ENCODE measurements at places on chromosomes 2 and 18.

- DNase-seq: no peak
These were observed 96.6 kb downstream of the INHBB start for GRCh38 chr2:120442541-120442922.

GRCh38 chr2:127811397-127812321 lies 688 bp upstream of the WDR33 start:
- no peak for DNase-seq

DNA sequence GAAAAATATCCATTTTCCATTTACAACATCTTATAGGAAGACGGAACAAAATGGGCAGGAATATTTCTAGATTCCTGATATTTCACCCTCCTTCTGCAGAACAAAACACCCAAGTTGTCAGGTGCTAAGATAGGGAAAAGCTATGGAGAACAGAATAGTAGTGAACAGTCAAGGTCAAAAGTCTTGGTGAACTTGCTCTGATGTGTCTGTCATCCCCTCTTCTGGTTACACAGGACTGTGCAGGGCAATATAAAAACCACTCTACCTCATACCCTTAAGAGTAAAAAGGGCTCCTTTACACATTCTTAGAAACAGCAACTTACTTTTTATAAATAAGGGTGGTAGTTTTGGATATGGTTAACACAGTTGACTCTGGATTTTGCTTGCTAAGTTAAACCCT lies 4.4 kb downstream of the MYL1 start:
- DNase-seq: no peak

DNA sequence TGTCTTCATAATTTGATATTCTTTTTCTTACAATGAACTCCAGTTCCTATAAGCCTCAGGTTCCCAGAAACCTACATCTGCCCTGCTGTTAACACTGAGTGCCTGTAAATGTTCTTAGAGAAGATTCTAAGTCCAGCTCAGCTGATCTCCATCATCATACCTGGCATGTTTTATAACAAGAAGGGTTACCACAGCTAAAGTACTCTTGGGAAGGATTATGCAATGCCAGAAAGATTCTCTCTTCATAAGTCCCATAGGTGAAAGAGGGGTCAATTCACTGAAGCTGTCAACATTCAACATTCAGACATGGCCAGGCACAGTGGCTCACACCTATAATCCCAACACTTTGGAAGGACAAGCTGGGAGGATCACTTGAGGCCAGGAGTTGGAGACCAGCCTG lies 31.3 kb upstream of the PTPN4 start:
- no peak for DNase-seq

DNA sequence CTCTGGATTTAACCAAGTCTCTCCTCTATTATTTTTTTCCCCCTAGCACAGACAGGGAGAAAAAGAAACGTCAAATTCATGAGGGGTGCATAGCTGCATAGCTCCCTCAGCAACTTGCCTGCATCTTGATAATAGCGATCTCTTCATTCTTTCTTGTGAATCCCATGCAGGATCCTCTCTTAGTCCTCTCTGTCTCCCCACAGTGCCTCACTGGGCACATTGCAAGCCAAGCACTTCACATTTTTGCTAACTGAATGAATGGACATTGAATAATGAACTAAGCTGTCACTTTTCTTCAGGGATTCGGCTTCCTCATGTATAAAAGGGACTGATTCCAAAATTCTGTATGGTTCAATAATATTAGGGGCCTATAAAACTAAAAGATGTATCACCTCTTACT lies 2.9 kb upstream of the EPB41L3 start:
- no peak for DNase-seq

GRCh38 chr2:39995005-39995737 lies 216.1 kb upstream of the THUMPD2 start:
- no peak for DNase-seq

DNA sequence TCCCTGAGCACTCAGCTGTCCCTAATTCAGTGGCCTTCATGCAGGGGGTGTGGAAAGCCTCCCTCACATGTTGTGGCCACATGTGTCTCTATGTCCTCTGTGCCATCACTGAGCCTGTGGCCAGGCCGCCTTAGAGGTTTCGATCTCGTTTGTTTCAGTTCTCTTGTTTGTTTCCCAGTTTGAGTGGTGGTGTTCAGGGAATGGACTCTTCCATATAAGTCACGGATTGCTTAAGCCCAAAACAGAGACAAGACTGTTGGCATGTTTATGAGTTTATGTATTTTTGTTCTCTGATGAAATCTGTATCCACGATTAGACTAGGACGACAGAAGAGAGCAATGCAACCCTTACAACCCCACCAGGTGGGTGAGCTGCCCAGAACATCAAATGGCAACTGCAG lies 134.5 kb downstream of the CCBE1 start:
- no peak for DNase-seq

GRCh38 chr2:11571170-11571569 lies 37.3 kb downstream of the GREB1 start:
- DNase-seq: no peak

GRCh38 chr18:57353940-57354461 lies 1.6 kb downstream of the ST8SIA3 start:
- DNase-seq: no peak

- DNase-seq: no peak
These were observed 666.8 kb downstream of the ARHGAP15 start for GRCh38 chr2:143796051-143796450.

- DNase-seq: no peak
These were observed 971.1 kb upstream of the ACVR2A start for GRCh38 chr2:146873646-146874259.

- DNase-seq: no peak
These were observed 18.4 kb upstream of the KANSL1L start for GRCh38 chr2:210189452-210190138.

DNA sequence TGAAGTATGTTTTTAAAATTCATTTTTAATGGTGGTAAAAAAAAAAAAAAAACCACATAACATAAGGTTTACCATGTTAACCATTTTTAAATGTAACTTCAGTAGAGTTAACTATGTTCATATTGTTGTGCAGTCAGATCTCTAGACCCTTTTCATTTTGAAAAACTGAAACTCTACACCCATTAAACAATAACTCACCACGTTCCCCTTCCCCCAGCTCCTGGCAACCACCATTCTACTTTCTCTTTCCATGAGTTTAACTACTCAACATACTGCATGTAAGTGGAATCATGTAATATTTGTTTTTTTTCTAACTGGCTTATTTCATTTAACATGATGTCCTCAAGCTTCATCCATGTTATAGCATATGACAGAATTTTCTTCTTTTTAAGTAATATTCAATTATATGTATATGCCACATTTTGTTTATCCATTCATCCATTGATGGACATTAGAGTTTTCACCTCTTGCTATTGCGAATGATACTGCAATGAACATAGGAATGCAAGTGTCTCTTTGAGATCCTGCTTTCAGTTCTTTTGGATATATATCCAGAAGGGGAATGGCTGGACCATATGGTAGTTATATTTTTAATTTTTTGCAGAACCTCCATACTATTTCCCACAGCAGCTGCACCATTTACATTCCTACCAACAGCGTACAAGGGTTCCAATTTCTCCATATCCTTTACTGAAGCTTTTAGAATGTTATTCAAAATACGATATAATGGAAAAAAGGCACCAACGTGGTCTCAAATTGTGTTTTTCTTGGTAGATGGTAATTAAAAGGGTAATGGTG lies 91.0 kb downstream of the SPTBN1 start:
- DNase-seq: no peak

GRCh38 chr2:232138441-232138840 lies 176.9 kb downstream of the DIS3L2 start:
- no peak for DNase-seq

GRCh38 chr2:230453006-230453405 lies 37.0 kb downstream of the SP100 start:
- no peak for DNase-seq

DNA sequence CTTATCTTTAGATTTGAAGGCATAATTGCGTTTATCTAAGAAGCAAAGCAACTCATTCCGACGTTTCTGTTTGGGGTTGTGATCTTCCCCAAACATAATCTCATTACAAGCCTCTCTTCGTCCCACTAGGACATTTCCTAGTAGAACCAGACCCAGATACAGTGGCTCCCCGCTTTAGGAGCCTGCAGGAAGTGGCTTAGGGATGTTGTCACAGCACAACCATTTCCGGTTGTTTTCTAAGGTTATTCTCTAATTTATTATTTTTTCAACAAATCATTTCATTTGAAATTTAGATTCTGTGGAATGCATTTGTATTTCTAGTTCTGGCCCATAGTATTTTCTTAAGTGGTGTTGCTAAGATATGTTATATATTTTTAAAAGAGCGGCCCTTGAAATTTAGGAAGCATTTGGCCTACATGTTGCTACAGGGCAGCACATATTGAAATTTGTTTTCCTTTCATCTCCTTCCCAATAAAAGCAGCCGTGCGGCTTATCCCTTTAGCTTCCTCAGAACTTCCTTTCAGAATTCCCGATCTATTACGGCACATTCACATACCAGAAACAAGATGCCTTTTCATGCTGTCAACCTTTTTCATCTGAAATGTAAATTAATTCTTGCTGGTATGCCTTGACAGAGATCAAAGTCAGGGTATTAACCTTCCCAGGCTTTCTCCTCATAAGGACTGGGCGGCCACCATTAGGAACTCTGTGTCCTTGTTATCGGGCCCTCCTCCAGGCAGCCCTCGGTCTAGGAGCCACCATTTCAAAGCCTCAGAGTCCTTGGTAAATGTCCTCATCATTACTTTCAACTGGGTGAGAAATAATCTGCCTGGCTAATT lies 210.9 kb upstream of the SP5 start:
- DNase-seq: no peak

DNA sequence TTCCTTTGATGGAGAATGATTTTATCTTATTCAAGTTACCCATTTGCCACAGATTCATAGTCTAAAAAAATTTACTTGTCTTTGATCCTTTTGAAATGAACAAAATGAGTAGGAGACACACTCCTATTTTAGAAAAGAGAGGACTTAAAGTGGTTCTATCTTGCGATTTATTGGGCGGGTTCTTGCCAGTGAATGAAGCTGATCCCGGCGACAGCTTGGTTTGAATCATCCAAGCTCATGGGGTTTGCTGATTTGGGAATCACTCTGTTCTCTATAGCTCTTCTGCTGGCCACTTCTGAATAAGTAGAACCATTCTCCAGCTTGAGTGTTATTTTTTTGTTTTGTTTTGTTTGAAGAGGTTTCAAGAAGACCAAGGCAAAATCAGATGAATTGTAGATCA lies 25.5 kb upstream of the PPP1CB start:
- DNase-seq: no peak

DNA sequence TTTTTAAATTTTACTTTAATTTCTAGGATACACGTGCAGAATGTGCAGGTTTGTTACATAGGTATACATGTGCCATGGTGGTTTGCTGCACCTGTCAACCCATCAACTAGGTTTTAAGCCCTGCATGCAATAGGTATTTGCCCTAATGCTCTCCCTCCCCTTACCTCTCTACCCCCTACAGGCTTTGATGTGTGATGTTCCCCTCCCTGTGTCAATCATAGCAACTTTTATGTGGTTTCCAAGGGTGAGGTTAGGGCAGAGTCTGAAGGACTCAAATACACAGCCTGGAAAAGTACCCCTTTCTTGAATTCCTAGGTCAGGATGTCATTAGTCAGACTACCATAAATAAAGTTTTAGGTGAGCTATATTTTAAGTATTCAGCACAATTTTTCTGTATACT lies 31.1 kb upstream of the MYT1L start:
- DNase-seq: no peak

- DNase-seq: no peak
These were observed 193.8 kb downstream of the FAM210A start for GRCh38 chr18:13532406-13533075.

DNA sequence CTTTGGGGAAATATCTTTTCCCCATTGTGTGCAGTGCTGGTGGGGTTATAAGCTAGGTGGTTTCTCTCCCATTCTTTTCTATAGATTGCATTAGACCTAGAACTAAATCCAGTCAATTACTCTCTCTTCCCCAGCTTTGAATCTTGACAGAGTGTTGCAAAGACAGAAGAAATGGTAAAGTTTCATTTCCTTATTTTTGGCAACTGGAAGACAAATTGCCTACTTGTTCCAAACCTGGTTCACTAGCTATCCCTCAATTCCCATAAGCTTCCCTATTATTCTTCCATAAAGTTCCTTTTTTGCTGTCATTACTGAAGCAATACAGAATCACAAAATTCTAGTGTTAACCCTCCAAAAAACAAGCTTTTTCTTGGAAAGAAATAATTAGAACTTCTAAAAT lies 94.0 kb upstream of the ITGA4 start:
- no peak for DNase-seq

DNA sequence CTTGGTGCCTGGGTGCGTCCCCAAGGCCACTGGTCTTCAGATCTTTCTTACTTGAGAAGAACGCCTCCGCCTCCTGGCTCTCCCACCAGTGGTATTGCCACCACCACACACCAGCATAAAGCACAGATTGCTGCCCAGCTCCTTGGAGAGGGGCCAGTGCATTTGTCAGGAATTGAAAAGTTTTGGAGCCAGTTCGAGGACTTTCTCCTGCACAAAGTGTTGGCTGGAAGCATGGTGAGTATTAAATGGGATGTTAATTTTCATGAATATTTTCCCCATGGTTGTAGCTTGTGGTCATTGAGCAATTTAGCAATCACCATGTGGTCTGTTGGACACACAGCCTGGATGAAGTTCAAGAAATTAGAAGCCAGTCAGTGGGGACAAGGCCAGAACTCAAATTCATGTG lies 684.6 kb upstream of the FANCL start:
- DNase-seq: no peak

DNA sequence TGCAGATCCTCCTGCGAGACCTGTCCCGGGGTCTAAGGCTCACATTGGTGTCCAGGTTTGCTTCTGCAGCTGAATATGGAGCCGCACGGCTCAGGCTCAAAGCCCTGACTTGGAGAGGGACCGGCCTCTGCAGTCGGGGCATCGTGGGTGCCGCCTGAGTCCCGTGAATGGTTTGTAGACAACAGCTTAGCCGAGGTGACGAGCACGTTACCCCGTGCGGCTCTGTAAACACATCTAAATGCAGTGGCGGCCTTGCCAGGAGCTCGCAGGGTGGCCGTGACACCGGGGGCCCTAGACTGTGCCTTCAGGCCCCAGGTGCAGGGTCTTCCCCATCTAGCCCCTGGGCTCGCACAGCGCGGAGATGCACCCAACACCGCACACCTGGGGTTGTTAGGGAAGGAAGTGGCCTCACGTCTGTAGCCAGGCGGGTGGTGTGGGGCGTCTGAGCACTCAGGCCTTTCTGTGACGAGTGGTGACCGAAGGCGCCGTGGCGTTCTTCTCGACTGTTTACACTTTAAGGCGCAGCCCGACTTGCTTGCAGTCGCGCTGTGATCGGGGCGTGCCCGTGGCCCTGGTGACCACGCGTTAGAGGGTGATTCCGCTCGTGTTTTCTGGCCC lies 91.6 kb downstream of the NFATC1 start:
- no peak for DNase-seq

DNA sequence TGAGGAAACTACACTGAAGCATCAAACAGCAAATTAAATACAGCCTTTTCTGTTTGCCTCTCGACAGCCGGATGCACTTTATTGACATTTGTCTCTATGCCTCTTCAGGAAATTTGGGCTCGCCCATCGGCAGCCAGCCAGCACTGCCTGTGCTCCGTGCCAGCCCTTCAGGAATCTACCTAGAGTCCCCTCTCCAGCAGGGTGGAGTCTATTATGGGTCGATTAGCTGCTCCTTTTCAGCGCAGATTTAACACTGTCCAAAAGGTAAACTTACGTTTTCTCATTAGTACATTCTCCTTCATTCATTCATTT lies 91.5 kb downstream of the MYCN start:
- DNase-seq: no peak
